Gastroesophageal sphincter (tissue), 4 donors: ENCODE measurements at places on chromosomes 13 and 19.

DNA sequence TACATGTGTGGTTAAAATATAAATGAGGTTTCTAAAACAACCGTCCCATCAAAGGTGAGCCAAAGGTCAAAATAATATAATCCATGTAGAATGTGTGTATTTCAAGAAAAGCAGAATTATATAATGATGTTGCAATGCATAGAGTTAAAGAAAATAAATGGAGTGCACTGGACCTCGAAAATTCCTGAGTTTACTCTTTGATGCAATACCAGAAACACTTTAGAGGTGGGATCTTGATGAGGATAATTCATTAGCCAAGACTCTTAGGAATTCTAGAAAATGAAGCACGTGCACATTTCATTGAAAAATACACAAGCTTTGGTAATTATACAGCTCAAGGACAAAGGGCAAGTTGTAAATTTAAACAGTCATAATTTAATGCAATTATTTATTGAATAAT, 508.9 kb upstream of the ARGLU1 start:
- no peak for ATAC-seq

- ATAC-seq, result peak; percentile 22
Observed at GRCh38 chr19:1672038-1672768, 19.8 kb upstream of the TCF3 start.

DNA sequence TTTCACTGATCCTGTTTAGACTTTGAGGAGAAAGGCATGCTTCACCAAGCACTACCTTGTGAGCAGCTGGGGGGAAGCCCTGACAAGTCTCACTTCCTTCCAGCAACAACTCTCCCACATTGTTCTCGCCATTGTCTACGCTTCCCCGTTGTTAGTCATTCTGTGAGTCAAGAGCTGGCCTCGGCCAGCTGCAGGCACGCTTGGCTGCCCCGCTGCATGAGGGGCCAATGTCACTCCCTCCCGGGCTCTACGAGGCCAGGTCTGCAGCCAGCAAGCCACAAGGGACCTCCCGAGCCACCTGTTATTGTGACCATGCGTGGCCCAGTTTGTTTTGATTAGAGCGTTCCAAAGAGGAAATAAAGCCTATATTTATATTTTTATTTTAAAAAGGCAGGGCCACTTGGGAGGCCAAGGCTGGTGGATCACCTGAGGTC, 220.9 kb downstream of the FOXO1 start:
- peak; percentile 62 for ATAC-seq

GRCh38 chr13:65560936-65561335, 1669.2 kb downstream of the PCDH9 start:
- no peak for ATAC-seq

GRCh38 chr19:3276341-3276799, 51.9 kb downstream of the CELF5 start:
- ATAC-seq, result peak; percentile 26

- ATAC-seq, result no peak
Observed at GRCh38 chr13:111855191-111855590, 211.8 kb upstream of the SOX1 start.

DNA sequence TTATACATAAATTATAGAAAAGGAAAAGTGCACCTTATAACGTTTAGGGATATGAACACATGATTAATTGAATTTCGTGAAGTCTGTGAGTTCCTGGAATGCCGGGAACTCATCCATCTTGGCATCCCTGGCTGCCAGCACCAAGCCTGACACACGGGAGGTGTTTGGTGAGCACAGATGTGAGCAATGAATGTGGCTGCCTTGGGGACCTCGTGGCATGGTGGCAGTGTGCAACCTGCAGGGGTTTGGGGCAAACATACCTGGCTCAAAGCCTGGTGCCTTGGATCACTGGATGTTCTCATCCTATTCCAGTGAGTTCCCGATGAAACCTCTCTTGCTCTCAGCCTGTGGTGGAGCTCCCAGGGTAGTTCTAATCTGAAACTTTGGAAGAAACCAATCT, 10.4 kb upstream of the MAP2K2 start:
- ATAC-seq, result no peak

GRCh38 chr13:43157796-43158195, 134.4 kb downstream of the DNAJC15 start:
- ATAC-seq, result no peak

DNA sequence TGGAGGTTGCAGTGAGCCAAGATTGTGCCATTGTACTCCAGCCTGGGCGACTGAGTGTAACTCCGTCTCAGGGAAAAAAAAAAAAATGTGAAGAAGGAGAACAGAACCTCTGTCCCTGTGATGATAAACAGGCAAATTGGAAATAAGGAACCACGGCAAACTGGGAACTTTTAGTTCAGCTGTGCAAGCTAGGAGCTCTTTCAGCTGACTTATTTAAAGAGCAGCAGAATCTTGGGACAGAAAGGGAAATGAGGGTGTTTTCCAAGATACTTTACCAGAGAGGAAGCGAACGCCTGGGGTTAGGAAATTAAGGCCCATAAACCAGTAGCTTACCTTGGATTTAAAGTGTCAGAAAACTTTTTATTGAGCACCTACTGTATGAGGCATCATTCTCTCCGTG, 3.0 kb upstream of the UPF1 start:
- ATAC-seq, result no peak

DNA sequence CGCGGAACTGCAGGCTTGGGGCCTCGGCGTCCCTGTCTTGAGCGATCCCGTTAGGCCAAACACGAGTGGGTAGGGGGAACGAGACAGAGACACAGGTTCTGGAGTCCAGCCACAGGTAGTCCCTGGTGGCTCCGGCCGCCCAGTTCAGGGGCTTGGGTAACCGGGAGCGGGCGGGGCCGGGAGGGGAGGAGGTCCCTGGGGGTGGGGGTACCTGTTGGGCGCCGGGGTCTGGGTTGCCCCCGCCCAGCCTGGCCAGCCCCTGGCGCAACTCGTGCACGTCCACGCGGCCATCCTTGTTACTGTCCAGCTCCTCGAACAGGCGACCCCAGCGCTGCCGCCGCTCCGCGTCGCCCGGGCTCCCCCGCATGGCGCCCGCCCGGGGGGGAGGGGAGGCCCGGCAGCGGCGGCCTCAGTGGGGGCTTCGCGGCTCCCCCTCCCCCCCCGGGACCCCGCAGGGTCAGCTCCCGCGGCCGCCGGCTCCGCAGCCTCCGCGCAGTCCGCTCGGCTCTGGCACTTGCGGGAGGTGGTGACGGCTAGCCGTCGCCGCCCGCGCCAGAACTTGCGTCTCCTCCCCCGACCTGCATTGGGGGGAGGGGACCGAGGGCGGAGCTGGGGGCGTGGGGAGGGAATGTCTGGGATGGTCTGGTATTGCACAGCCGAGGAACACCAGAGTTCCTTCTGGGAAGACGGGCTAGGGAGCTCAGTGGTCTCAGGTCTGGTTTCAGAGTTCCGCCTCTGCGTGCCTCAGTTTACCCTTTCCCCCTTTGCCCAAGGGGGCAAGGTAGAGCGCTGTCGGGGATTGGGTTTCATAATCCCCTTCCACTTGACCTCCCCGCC, at the start of gene SLC25A23:
Gene SLC25A23, minus strand, starts transcription at position 531 of the 837 bp plus-strand sequence. Its CDS starts 164 bp downstream, at position 367.
- peak; percentile 71 for ATAC-seq

GRCh38 chr19:13128583-13128982, 10.5 kb downstream of the NACC1 start:
- ATAC-seq, result no peak

- no peak for ATAC-seq
Observed at GRCh38 chr13:40653527-40654318, 12.7 kb downstream of the FOXO1 start.

DNA sequence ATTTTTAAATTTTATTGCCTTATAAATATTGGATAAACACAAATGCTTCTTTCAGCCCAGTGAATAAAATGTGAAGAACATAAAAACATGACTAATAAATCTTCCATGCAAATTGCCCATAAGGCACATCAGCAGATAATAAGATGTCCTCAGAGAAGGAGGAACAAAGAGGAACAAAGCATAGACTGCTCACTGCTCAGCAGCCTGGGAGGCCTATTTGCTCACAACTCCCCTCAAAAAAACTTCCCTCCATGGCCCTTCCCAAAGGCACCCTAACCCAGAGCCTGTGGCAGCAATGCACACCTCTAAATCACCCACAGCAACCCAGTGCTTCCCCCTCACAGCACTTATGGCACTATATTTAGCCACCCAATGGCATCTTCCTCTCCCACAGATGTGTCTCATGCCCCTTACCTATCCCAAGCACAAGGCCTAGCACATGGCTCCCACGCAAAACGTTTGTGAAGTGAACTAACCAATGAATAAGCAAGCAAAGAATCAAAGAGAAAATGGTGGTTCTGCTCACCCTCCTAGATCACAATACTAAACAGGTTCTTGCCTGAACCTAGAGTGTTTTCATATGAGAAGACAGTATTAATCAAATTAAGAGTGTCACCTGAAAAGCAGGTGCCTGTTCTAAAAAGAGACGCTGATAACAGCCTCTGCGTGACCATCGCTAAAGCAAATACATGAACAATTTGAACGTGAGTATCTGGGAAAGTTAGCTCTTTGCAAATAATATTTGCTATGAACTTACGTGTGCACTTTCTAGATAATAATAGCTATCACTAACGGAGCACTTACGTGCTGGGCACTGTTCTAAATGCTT, 96.9 kb downstream of the TBC1D4 start:
- ATAC-seq, result no peak

GRCh38 chr19:45781214-45782161, 802 bp downstream of the DMPK start:
- ATAC-seq, result no peak

DNA sequence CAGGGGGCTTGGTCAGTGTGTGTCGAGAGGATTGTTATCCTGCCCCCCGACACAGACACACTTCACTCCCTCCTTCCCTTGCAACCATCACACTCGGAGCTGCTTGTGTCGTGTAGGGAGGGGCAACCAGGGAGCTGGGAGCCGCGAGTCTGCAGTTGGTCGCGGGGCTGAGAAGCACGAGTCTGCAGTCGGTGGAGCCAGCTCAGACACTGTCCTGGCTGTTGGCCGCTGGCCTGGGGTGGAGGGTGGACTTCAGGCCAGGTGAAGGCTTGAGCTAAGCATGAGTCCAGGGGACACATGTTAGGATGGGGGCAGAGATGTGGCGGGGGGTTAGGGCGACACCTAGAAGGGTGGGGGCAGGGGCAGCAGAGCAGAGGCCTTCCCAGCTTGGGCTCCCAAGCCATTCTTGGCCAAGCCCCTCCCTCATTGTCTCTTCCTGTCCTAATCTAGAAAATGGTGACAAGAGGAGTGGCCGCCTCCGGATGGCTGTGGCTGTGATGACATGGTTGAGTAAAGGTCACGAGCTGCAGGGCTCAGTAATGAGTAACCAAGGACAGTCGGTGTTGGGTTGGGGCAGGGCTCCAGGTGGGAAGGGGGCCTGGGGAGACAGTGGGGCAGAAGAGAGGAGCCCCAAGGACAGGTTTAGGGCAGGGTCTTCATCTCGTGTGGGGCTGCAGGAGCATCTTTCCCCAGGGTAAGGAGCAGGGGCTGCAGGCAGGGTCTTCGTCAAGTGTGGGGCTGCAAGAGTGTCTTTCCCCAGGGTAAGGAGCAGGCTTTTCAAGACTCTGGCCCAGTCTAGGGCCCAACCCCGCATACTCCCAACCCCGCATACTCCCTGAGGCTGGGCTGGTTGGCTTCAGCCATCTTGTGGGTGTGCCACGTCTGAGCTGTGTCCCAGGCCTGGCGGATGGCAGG, 8.6 kb downstream of the PPP5C start:
- ATAC-seq, result no peak

GRCh38 chr13:103884101-103884723, 818.0 kb upstream of the SLC10A2 start:
- no peak for ATAC-seq

DNA sequence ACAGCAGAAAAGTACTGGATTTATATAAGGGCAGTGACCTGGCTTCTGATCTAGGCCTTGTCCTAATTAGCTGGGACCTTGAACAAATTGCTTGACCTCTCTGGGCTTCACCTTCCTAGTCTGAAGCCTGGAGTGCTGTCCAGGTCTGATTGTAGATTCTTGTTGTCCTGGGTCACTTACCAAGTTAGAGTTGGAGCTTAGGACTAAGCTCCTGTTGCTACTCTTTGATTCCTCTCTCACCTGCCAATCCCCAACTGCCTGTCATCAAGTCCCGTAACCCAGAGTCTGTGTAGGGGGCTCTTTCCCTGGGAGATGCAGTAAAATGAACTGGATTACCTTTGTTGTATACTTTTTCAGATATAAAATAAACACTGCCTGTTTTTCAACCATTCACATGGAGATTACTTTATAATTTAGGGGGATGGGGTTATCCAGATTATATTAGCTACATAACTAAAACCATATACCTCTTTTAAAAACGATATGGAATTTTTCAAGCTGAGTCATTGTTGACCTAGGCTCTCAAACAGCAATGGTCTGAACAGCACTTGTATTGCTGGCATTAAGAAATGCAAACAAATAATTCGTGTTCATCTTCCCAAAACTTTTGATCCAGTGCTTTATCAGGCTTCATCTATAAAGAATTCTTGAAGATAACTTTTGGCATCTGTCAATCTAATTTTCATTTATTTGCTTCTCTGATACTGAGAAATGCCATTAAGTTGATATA, 5.8 kb downstream of the ARHGAP35 start:
- no peak for ATAC-seq

- ATAC-seq, result no peak
Observed at GRCh38 chr19:2385053-2385721, 25.1 kb downstream of the TMPRSS9 start.

- no peak for ATAC-seq
Observed at GRCh38 chr13:96762876-96763275, 231.4 kb downstream of the OXGR1 start.

- ATAC-seq, result no peak
Observed at GRCh38 chr13:73034901-73035300, 23.9 kb upstream of the KLF5 start.

DNA sequence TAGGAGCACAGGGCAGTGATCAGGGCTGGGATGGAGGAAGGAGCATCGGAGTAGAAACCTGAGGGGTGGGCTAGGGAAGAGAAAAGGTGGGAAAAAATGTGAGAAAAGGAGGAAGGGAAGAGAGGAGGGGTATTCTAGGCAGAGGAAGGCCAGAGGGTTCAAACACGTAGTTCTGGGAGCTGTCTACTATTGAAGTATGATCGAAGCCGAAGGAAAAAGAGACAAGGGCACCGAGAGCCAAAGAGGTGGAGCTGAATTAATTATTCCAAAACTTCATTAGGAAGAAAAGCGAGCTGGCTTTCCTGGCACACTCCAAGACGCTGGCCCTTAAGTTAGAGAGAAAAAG, 7.8 kb downstream of the DLL3 start:
- no peak for ATAC-seq

DNA sequence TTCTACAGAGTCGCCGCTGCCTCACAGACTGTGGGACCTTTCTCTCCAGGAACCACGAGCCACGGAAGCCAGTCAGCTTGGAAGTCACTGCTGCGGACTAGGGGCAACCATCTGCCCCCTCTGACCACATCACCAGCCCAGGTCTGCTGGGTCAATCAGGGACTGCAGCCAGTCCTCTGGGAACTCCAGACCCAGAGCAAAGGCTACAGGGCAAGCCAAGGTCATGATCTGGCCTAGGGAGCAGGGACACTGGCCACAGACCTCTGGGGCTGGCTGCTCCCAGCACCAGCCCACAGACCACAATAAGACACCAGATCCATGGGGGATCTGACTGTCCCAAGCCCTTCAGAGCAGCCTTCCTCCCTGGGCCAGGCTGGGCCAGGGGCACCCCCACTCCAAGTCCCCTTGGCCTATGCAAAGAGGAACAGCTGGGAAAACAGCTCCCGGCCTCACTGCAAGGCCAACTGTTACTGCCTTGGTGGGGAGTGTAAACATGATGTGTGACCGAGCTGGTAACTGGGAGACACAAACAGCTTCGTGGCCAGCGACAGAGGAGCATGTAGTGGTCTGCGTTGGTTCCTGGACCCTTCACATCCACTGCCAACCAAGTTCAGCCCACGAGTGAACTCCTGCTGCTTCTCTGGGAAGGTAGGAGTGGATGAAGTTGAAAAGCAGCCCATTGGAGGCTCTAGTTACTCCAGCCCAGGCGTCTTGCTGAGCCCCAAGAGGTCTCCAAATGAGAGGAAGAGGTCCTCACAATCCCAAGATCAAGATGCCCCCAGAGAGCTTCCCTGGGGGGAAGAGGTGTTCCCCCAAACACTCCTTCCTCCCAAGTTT, 1.5 kb downstream of the AKT2 start:
- no peak for ATAC-seq
